Pancreas (tissue), 10 donors: ENCODE measurements at places on chromosomes 6 and 20. TPM values are rescaled to one million over a fixed set of nuclear protein-coding genes. Genes with fewer than 3 reads are reported as not detected.

DNA sequence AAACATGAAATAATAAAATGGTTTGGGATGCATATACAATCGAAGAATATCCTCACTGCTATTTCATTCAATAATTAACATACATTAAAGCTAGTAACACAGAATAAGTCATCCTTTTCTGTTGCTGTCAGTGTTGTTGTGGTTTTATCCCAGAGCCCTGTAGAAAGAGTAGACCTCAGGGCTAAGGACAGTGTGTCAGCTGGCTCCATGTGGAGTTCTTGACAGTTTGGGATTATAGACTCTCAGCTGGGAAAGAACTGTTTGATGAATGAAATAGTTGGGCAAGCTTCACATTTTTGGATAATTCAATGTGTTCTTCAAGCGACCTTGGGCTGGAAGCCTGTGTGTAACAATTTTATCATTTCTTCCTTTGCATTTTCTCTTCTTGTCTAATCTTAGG lies 10.1 kb downstream of the UTRN start:
- DNase-seq: no peak

DNA sequence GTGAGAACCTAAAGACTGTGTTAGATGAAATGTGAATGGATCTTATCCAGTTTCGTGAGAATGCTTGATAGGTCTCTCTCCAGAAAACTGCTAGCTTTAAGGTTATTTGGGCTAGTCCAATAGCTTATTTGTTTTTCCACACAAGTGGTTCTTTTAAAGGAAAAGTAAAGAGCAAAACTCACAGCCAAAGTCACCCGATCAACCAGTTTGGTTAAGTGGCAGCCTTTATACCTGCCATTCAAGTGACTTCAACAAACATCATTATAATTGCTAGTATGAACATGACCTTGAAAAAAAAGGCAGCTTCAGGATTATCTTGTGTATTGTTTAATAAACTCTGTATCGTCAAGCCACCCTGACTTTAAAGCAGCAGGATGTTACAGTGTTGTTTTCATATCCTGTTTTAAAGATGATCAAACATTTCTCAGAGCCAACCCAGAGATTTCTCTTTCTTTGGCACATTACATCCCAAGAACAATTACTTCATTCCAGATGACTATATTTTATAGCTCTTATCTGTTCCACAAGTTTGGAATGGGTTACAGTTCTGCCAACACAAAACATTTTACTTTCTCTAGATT lies 253.4 kb downstream of the EPHA7 start:
- DNase-seq: no peak

GRCh38 chr6:37550191-37550831 lies 50.6 kb upstream of the CCDC167 start:
- no peak for DNase-seq

GRCh38 chr6:45256697-45257695 lies 71.1 kb upstream of the RUNX2 start:
- no peak for DNase-seq

- DNase-seq: no peak
Measured at GRCh38 chr6:118872726-118873125, 21.2 kb upstream of the ASF1A start.

DNA sequence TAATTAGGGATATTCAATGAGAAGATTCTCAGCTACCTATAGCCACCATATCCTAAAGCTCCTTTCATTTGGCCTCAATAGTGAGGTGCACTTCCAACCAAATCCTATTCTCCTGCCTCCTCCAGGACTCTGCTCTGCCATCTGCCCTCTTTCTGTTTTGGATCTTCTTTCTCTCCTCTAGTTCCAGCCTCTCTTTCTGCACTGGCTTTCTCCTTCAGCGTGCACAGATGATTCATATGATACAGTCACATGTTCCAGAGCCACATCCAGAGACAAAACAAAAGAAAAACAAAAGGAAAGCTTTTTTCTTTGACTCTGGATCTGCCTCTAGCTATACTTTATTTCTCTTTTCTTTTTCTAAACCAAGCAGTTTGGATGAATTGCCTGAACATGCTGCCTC lies 531.9 kb upstream of the MAN1A1 start:
- no peak for DNase-seq

DNA sequence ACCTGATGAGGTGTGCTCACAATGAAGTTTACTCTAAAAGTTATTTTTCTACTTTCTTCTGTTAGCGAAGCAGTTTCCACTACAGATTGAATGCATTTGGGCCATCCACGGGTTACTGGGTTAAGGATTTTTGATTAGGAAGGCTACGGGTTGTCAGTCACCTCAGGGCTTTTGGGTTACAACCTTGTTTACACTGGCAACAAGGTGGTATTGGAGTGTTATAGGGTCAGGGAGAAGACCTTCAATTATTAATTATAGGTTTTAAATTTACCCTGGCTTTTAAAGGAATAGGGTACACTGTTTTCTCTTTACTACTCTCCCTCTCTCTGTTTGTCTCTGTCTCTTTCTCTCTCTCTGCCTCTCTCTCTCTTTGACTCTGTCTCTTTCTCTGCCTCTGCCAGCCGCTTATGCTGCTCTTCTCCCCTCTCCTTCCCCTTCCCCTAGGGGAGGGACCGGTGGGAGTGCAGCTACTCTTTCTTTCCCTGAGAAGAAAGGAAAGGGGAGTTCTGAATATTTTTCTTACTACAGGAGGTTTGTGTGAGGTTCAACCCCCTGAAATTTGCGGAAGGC lies 40.2 kb upstream of the AGPAT4 start:
- DNase-seq: no peak

- no peak for DNase-seq
Measured at GRCh38 chr6:85192596-85192995, 257.3 kb upstream of the NT5E start.

DNA sequence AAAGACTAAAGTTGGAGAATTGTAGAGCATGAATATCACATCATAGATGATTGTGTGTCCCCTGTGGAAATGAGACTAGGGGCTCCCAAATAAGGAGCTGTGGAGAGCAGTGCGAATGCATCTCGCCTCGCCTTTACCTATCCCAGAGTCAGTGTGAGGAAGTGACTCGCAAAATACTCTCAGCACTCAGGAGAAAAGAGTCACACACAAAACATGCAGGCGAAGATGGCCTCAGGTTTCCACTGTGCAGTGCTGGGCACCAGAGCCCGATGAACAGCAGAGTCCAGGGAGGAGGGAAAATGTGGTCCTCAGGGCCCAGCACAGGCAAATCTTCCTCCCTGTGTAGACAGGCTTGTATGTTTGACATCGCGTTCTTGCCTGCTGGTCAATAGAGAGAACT lies 126.5 kb upstream of the AFDN start:
- DNase-seq: no peak

Gene TMEM63B
- total RNA-seq: 11.2 TPM

Gene SIRPA
- total RNA-seq: 7.2 TPM

Gene APOM
- 0.62 TPM for total RNA-seq
